ENCODE measurements at places on chromosomes 16 and 17. TPM values are rescaled to one million over a fixed set of nuclear protein-coding genes. Genes with fewer than 3 reads are reported as not detected.

Gene CHTF18
- 13.8 TPM for total RNA-seq

Gene CLEC18A
- total RNA-seq: 0.50 TPM

Gene HYDIN
- total RNA-seq: not detected

Gene KRT27
- not detected for total RNA-seq

Gene ERN2
- not detected for total RNA-seq
